ENCODE measurements at places on chromosomes 1 and 21.

GRCh38 chr1:62601457-62601856 lies 4.1 kb downstream of the ANGPTL3 start:
- DNase-seq, result no peak

DNA sequence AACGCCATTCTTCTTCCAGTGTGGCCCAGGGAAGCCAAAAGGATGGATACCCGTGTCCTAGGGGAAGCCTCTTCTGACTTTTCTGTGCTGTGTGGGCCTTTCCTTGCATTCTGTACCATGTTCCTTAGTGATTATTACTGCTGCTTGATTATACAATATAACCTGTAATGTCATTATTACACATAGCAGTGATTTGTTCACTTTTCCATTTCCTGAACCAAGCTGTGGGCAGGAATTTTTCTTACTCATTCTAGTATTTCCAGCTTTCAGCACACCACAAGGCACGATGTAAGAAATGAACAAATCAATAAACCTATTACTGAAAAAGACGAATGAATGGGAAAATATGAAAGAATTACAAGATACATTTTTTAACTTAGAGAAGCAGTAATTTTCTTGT lies 8.4 kb upstream of the USP33 start:
- no peak for DNase-seq

DNA sequence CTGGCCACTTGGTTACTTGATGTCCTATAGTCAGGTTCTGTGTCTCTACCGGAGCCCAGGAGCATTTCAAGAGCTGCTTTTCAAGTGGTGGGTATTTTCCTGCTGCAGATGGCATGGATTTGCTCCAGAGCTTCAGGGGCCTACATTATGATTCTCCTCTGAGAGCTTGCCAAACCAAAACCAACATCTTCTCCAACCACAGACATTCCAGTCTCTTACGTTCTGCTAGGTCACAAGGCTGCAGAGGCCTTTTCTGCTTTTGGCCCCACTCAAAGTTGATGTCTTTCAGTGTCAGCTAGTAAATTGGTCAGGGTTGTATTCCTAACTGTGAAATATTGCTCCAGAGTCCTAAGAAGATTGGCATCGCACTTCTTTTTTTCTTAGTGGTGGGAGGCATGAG lies 14.7 kb upstream of the AQP10 start:
- DNase-seq, result no peak

DNA sequence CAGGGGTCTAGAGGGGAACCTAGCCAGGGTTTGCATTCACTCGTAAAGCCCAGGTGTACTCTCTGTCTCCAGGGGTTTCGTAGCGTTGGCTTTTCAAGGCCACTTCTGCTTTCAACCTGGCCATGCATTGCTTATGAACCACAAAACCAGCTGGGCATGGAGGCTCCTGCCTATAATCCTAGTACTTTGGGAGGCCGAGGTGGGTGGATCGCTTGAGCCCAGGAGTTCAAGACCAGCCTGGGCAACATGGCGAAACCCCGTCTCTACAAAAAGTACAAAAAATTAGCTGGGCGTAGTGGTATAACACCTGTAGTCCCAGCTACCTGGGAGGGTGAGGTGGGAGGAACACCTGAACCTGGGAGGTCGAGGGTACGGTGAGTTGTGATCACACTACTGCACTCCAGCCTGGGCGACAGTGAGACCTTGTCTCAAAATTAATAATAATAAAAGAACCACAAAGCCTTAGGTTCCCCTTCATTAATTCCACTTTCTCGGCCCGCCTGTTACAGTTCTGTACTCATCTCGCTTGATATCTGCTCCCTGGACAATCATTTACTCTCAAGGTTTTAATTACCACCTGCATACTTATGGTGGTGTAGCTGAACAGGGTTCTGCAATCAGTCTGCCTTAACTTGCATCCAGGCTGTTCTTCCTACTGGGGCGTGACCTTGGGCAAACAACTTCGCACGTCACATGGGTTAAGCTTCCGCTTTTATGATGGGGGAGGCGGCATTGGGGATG lies 6.1 kb downstream of the SLC16A4 start:
- no peak for DNase-seq

DNA sequence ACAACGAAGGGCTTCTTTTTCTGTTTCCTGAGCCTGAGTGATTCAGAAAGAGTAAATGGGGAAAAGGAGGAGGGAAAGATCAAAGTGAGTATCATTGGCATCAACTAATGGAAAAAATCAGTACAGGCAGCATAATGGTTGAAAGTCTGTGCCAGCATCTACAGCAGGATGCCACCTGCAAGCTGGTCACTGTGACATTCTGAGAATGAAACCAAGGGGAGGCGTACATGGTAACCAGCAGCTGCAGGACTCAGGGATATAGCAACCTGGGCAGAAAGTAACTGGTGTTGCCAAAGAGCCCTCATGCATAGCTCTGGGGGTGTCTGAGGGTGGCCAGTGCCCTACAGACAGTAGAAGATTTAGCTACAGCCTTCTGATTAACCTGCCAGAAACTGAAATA lies 305.9 kb downstream of the BRINP2 start:
- no peak for DNase-seq

DNA sequence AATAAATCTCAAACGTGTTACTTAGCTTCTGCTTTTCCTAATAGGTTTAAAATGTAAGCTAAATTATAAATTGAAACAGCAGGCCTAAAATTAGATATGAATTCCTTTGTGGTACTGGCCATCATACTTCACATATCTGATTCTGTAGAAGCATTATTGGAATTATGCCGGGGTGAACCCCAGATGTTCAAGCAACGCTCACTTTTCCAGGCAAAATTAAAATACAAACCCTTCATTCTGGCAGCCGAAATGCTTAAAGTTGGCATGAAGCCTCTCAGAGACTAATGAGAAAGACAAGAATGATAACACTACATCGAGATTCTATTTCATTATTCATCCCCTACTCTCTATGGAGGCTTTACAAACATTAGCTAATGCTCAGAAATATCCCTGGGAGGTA lies 1352.7 kb upstream of the ADGRL2 start:
- DNase-seq, result no peak

Measured in NCI-H524 treated with DMSO at 0.1 percent for 48 hours (cell line).